ENCODE measurements at places on chromosomes 11 and 22. TPM values are rescaled to one million over a fixed set of nuclear protein-coding genes. Genes with fewer than 3 reads are reported as not detected.

The CRACR2B gene
- 18.3 TPM for total RNA-seq

The ANGPTL5 gene
- total RNA-seq, result not detected

The PATE2 gene
- 0.27 TPM for total RNA-seq

The AMOTL1 gene
- 48.8 TPM for total RNA-seq

GRCh38 chr11:6968816-6969215 is 42.6 kb downstream of the ZNF215 start:
- no peak for DNase-seq

- no peak for DNase-seq
Observed at GRCh38 chr11:86013713-86014112, 55.2 kb downstream of the PICALM start.

GRCh38 chr11:65435981-65436411 is 13.4 kb downstream of the NEAT1 start:
- no peak for DNase-seq

DNA sequence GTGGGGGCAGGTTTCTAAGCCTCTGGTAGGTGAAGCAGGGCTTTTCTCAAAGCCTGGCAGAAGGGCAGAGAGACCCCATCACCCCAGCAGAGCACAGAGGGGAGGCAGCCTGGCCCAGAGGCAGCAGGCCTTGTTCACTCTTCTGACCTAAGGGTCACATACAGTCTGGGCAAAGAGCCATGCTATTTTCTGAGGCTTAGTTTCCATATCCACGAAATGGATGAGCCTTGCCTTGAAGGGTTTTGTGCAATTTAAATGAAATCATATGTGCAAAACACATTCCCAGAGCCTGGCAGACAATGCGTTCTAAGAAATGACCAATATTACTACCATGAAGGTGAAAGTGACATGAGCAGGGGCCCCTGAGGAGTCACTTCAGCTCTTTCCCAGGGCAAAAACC is 44.5 kb downstream of the HIRA start:
- no peak for DNase-seq

DNA sequence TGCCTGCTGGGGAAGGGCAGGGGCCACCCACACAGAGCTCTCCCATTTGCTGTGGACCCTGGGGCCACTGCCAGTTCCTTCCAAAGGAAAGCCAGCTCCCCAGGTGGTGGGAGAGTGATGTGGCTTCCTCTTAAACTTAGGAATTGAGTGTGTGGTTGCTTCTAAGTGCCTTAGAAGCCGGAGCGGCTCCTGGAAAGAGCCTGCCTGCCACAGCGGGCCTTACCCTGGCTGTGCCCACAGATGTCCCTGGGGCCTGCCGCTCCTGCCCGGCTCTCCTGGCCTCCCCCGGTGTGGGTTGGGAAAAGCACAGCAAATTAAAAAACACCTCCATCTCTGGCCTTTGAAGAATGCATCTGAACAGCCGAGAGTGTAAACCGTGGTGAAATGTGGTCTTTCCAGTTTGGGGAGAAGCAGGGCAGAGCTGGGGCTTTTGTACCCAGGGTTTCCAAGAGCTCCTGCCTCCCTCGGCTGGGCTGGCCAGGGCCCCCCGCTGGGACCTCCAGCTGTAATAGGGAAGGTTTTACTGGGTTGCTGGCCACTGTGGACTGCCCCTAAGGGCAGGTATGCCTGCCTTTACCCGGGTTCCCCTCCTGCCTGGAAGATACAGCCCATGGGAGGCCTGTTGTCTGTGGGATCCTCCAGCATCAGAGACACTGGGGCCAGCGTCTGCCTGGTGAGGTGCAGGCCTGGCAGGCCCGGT is 30.2 kb downstream of the LRP5 start:
- no peak for DNase-seq

- DNase-seq, result peak; percentile 95
Observed at GRCh38 chr11:104390651-104391050, 226.7 kb upstream of the PDGFD start.

DNA sequence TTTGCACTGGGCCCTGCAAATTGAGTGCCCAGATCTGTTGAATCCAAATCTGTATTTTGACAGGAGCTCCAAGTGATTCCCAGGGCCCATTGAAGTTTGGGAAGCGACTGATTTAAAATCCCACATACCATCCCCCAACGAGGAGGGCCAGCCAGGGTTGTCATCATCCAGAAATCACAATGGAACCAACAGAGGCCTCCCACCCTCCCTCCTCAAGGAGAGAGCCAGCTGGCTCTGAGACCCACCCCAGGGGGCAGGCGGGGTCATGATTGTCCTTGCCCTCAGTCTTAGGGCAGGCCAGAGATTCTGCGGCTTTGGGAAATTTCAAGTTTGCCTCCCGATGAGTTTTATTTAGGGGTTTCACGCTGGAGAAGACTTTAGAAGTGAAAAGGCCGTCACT is 358.2 kb downstream of the MN1 start:
- DNase-seq, result no peak

DNA sequence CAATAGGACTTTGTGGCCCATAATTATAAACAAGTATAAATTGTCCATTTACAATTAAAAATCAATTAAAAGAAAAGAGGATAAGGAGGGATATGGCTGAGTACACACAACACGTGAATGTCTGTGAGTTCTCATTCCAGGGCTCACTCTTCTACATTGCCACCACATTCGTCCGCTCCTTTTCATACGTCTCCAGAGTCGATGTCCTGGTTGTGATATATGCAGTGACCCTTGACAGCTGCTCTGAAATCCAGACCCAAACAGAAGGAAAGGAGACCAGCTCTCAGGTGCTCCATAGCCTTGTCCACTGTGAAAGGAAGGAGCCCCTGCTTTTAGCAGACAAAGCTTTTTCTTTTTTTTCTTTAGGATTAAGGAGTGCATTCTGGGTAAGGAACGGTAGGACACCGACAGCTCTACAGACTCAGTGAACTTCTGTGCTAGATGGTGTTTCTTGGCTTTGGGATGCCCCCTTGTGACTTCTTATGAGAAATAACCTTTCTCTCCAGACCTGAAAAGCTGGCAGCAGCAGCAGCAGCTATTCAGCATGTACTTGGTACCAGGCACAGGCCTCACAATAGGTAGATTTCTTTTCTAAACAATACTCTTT is 19.7 kb upstream of the DNAJB13 start:
- peak; percentile 48 for DNase-seq
